ENCODE measurements at places on chromosomes 12 and 14.
A peak's percentile ranks its signal among the peaks of the same experiment; 100 is the strongest.

DNA sequence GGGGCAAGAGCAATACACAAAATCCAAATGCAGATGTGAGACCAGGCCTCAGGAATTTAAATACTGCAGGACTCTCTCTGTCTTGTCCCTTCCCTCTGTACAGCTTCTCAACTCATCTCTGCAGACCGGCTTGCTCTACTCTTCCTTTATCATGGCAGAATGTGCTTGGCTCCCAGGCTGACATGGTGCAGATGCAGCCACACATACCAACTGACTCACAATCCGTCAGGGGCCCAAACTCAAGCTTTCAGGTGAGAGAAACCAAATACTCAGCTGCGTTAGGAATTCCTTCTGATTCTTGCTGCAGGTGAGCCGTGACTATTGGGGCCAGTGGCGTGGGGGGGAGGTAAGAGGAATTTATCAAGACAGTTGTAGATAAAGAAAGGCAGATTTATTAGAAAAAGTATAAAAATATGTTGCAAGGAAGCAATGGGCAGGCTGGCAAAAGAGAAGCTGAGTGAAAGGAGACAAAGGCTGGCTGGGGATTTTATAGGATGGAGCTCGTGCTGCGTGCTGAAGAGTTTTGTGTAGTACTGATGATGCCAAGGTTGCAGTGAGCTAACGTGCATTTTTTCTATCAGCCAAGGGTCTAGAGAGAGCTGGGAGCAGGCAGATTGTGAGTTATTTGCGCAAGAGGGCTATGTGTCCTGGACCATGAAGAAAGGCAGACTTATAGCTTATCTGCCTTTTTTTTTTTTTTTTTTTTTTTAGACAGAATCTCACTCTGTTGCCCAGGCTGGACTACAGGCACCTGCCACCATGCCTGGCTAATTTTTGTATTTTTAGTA, 5.0 kb upstream of the LGALS3 start:
- no peak for DNase-seq

DNA sequence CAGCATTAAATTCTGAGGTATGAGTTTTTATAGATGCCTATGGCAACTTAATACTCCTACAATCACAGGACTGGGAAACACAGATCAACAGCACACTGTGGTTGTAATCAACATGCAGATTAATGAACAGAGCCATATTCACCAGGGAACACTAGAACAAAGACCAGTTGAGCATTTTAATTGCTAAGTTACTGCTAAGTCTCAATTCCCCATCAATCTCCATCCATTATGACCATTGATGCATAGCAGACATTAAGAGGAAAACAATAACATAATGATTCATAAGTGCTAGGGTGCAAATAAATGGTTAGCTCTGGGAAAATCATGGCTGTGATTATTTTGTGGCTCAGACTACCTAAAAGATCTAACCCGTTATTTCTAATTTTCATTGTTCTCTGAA, 505.6 kb downstream of the TRHDE start:
- no peak for DNase-seq

DNA sequence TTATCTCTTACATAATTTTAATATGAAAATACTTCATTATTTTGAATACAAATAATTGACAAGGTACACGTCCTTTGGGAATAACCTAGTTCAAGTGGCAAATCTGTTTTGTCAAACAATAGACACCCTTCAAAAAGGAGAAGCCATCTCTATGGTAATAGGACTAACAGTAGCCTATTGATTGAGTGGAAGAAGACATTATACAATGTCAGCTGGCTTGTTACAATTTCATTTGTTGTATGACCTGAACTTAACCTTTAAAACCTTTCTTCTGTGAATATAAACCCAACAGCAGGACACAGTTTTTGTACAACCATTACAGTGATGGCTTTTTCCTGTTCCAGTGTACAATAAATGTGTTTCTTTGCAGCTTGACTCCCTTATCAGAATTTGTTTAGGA, 8.1 kb downstream of the TMEM260 start:
- no peak for DNase-seq

DNA sequence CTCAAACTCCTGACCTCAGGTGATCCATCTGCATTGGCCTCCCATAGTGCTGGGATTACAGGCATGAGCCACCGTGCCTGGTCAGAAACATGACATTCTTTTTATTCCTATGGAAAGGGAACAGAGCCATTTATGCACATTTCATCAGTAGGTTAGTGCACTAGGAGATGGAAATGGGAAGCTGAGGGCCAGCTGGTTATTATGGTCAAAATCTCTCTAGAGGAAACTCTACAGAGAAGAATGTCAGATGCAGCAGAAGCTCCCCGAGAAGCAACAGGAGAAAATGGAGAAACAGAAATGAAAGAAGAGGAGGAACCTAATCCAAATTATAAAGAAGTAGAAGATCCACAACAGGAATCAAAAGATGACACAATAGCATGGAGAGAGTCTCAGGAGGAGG, 2.7 kb downstream of the CFAP251 start:
- DNase-seq: peak; percentile 26

GRCh38 chr12:31591380-31591901, 505 bp upstream of the DENND5B start:
- DNase-seq: no peak

DNA sequence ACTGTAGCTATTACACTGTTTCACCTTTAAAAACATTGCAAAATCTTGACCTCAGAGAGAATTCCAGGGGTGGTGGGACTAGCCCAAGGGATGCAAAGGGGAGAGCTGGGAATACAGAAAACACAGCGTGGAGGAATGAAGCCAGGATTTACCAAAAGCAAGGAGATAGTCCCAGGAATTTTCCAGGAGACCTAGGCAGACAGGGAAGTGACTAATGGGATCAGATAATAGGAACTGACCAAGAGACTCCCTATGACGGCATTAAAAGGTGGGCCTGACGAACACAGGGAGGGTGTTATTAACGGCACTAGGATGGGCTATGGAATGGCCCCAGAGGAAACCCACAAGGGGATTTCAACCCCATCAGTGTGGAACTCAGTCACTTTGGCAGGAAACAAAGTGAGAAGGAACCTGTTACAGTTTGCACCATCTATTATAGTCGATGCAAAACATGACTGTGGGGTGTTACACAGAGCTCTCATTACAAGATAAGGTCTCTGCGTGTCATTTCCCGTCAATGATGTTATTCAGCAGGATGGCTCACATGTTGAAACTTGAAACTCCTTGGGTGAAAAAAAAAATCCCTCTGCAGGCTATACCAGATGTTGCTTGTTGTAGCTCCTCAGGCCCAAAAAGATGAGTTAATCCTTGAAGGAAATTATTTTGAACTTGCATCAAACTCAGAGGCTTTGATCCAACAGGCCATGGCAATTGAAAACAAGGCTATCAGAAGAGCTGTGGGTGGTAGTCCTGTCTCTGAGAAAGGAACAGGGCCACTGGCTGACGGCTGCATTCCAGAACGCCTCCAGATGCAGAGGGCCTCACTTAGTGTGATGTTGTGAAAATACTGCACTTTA, 58.7 kb downstream of the DRAM1 start:
- DNase-seq: no peak

DNA sequence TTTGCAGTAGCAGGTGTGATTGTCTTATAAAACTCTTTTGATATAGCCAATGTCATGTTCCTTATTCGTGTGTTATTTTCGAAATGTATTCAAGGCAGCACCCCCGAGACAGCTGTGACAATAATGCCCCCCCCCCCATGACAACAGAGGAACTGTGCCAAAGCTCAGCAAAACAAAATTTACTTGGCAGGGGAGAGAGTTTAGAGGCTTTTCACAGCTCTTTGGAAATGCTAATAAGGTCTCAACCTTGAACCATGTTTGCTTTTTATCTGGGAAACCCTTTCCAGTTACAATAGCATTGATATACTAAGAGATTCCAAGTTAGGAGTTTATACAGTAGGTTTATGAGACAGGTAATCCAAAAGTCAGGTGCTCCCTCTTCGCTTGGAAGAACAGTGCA, 56.4 kb upstream of the USP44 start:
- DNase-seq: no peak

- DNase-seq: peak; percentile 95
These were observed 122.7 kb downstream of the SLC38A6 start for GRCh38 chr14:61103541-61104339.

- DNase-seq: no peak
These were observed 23.8 kb upstream of the CCDC175 start for GRCh38 chr14:59600211-59600945.

GRCh38 chr12:68913682-68914081, 19.3 kb downstream of the CPM start:
- DNase-seq: no peak

DNA sequence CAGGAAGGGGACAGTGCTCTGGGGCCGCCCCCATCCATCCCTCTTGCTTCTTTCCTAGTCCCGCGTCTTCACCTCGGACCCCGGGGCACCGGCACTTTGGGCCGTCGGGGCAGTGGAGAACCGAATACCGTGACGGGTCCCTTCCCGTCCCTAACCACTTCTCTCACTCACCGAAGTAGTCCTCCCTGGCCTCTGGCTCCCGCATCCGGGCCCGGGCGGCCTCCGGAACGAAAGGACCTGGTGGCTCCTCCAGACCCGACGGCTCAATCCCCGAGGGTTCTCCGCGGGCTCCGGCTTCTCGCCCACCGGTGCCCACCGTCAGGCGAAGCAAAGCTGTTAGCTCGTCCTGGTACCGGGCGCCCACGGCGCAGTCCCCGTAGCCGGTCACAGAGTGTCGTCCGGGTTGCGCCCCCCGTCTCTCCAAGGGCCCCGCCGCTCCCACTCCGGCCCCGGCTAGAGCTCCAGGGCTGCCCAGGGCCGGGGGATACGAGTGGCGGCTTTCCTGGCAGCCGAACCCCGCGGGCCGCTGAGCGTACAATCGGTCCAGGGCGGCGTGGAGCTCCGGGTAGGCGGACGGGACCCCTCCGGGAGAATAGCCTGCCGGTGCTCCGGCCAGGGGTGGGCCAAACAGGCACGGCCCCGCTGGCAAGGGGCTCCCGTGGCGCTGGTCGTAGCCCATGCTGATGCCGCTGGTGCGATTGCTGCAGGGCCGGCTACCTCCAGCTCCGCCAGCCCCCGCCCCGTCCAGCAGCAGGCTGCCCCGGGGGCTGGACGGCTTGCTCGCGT, 1.1 kb downstream of the AJUBA start:
- no peak for DNase-seq

- no peak for DNase-seq
These were observed 305.0 kb downstream of the NELL2 start for GRCh38 chr12:44571006-44571550.

DNA sequence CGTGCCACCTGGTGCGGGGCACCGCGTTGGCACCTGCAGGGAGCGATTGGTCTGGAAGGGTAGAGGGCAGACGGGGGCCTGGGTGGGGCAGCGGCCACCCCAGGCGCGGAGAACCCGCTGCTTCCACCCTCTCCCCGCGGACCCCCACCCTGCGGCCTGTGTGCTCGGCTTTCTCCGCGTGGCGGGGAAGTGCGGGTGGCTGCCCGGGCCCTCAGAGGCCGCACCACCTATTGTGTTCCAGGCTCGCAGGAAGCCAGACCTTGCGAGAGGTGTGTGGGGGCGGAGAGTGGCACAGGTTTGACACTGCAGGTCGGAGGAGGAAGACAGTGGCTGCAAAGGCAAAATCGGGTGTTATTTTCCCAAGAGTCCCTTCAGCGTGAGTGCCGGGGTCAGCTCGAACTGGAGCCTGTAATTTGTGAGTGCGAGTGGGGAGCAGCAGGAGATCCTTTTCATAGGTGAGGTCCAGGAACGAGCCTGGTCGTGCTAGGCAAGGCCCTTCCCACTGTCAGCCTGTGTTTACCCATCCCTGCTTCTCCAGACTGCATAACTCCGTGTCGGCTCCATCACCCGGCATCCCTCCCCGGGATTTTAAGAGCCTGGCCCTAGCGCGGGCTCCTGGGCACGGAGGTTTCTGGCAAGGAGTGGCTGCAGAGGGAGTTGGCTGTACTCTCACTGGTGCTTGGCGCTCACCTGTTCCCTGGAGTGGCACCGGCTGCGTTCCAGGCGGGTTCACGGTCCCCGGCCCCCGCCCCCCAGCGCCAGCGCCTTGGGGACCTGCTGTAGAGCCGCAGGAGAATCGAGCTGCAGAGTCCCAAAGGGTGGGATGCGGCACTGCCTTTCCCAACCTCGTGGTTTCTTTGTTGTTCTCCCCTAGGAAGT, 935 bp downstream of the TBC1D30 start:
- DNase-seq: no peak

- DNase-seq: no peak
These were observed 471 bp downstream of the MTRFR start for GRCh38 chr12:123233505-123234308.

- DNase-seq: no peak
These were observed 39.6 kb downstream of the RHOF start for GRCh38 chr12:121753844-121754264.

DNA sequence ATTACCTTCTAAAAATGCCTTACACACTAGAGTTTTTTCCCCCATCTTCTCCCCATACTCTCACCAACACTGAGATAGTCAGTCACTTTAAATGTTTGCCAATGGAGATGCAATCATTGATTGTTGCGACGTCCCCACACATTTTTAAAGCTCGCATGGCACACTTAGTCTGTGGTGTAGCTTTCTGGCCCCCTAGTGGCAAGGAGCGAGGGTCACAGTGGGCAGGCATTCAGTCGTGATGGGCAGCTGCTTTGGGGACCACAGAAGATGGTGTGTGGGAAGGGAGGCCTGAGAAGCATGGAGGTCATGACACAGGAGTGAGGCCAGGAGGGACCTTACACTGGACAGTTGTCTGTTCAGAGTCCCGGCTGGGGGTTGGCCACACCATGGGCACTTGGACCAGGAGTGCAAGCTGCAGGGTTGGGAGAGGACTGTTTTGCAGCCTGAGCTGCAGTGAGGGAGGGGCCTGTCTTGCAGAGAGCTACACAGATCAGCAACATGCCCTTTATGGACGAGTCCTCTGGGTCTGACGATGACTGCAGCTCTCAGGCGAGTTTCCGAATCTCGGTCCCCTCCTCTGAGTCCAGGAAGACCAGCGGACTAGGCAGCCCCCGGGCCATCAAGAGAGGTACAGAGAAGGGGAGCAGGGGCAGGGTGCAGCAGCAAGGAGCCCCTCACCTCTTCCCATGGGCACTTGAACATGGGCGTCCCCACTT, 28.6 kb downstream of the PIGH start:
- DNase-seq: peak; percentile 44

DNA sequence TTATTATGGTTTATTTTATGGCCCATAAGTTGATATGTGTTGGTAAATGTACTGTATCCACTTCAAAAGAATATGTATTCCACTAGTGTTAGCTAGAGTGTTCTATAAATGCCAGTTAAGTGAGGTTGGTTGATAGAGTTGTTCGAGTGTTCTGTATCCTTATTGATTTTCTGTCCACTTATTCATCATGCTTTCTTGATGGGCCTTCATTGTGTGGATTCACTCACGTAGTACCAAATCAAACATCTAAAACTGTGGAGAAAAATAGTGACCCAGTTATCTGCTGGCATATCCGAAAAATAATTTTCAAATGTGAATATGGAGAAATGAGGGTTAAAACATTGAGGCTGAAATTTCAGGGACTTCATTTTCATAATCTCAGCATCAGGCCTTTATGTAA, 230.4 kb downstream of the TRHDE start:
- no peak for DNase-seq

GRCh38 chr14:58119381-58119780, 32.6 kb downstream of the ARMH4 start:
- DNase-seq: no peak
